ENCODE measurements at places on chromosomes 12 and 14.

DNA sequence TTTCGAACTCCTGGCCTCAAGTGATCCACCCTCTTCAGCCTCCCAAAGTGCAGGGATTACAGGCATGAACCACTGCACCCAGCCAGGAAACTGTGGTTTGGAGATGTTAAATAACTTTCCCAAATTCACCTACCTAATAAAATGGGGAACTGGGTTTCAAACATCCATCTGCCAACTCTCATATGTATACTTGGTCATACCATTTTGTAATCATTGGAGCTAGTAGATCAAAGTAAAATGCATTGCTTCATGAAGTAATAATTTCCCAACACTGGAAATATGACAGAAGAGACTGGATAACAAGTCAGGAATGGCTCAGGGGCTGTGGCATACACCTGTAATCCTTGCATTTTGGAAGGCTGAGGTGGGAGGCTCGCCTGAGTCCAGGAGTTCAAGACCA is 5.3 kb upstream of the HECTD1 start:
- DNase-seq, result no peak

DNA sequence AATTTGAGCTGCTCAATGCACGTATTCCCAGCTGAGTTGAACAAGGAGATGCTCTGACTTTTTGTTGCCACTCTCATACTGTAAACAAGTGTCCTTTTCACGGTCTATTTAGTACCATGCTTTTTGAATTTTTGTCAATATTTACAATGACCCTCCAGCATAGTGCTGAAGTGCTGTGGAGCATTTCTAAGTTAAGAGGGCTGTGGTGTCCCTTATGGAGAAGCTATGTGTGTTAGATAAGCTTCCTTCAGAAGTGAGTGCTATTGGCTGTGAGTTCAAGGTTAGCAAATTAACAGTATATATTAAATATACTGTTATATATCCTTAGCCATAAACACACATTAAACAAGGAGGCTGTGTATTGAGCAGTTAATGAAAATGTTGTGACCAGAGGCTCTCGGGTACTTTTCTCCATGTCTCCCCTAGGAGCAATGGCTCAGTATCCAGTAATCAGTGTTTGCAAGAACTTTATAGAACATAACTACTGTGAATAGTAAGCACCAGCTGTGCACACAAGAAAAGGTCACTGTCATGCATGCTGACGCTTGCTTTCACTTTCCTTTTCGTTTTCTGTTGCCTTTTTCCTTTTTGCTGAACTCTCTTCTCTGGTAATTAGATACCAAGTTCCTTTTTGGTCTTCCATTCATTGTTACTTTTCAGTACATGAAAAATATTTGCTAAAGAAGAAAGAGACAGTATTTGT is 187.2 kb upstream of the NEDD1 start:
- no peak for DNase-seq

DNA sequence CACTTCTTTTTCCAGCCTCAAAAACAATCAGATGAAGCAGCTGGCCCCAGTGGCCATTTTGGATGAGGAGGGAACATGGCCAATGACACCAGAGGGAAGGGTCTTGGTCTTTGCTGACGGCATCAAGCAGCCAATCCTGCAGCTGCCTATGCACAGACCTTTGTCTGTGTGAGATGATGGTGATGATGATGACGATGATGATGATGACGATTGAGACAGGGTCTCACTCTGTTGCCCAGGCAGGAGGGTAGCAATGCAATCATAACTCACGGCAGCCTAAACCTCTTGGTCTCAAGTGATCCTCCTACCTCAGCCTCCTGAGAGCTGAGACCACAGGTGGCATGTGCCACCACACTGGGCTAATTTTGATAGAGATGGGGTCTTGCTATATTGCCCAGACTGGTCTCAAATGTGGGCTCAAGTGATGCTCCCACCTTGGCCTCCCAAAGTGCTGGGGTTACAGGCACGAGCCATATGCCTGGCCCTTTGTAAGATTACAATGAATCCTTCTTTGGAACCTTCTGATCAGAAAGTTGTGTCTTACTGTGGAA is 26.5 kb upstream of the NCOR2 start:
- DNase-seq, result no peak

- no peak for DNase-seq
Measured at GRCh38 chr12:57004651-57005050, 1.7 kb downstream of the ZBTB39 start.

DNA sequence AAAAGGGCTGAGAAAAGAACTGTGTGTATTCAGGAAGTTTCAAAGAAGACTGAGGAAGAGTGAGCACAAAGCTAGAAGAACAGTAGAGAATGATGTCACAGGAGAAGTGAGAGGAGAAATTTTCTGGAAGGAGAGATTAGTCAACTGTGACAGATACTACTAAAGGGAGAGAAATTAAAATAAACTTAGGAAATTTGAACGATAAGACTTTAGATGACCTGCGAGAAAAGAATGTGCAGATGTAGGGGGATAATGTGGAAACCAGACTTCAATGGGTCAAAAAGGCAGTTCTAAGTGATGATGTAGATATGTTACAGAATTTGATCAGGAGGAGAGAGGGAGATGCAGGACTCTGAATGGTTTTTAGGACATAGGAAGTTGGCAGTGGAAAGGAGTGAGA is 287.4 kb downstream of the SYT1 start:
- no peak for DNase-seq

DNA sequence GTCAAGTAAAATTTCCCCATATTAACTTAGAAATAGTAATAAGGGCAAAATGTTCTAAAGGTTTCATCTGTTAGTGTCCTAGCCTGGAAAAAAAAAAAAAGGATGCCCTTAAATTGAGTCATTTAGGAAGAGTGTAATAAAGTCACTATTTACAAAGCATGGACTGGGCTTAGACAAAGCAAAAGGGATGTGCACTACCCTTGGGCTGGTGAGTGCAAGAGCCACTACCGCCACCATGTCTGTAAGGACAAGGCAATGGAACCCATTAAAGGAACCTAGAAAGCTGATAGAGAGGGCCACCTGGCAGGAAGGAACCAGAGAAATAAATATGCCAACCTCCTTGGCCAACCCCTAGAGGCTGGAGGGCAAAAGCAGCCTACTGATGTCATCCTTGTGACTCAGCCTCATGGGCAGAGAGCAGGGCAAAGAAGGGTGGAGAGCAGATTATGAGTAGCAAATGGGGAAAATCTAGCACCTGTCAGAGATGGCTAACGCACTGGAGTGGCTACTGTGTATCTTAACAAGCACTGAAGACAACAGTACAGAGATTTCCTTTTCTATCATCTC is 59.5 kb upstream of the FUT8 start:
- no peak for DNase-seq

- DNase-seq, result no peak
Measured at GRCh38 chr12:49019120-49019430, 499 bp upstream of the PRKAG1 start.

GRCh38 chr12:124456652-124457152 is 110.7 kb downstream of the NCOR2 start:
- no peak for DNase-seq

DNA sequence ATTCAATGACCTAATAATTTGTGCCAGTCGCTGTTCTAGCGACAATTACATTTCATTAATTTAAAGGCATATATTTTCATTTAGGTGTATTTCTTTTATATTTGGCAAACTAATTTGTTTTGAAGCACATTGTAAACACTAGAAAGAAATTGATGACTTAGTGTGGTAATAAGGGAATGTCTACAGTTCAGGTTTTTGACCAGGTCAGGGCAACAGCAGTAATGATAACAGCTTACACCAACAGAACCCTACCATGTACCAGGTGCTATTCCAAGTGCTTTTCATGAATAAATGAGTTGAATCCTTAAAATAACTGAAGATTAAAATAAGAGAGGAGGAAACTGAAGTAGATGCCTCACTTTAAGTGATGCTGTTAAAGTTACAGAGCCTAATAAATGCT is 85.4 kb upstream of the SLC38A2 start:
- DNase-seq, result no peak

DNA sequence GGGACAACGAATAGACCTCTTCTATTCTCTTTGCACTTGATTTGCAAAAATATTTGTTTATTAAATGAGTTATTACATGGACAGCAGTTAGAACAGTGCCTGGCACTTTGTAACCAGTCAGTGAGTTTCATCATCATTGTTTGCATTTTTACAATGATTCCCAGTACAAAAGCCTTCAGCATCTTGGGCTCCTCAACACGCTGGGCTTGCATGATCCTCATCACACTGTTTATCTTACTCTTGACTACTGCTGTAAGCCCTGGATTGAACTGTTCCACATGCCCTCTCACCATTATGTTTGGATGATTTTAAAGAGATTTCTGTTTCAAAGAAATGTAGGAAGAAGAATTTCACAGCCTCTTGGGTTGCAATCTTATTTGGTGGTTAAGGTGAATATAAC is 204.3 kb downstream of the PELI2 start:
- peak; percentile 97 for DNase-seq

GRCh38 chr12:100987552-100988521 is 193.3 kb downstream of the ANO4 start:
- no peak for DNase-seq

- DNase-seq, result no peak
Measured at GRCh38 chr12:69514845-69515244, 44.7 kb downstream of the FRS2 start.

DNA sequence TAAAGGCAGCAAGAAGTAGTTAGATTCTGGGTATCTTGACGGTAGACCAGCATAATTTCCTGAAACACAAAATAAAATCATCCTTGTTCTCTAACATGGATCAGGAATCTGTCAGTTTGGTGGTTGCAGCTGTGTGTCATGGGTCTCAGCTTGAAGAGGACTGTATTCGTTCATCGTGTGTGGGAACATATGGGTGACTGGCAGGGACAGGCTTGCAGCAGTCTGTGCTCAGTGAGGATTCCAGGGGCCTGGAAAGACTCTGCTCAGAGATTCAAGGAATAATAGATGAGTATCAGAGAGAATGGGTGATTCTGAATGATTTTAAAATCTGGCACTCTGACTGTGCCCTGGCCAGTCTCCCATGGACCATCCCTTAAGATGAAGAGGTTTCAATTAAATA is 421.6 kb downstream of the APAF1 start:
- DNase-seq, result no peak

- DNase-seq, result no peak
Measured at GRCh38 chr14:104634886-104635570, 30.5 kb upstream of the TMEM179 start.

DNA sequence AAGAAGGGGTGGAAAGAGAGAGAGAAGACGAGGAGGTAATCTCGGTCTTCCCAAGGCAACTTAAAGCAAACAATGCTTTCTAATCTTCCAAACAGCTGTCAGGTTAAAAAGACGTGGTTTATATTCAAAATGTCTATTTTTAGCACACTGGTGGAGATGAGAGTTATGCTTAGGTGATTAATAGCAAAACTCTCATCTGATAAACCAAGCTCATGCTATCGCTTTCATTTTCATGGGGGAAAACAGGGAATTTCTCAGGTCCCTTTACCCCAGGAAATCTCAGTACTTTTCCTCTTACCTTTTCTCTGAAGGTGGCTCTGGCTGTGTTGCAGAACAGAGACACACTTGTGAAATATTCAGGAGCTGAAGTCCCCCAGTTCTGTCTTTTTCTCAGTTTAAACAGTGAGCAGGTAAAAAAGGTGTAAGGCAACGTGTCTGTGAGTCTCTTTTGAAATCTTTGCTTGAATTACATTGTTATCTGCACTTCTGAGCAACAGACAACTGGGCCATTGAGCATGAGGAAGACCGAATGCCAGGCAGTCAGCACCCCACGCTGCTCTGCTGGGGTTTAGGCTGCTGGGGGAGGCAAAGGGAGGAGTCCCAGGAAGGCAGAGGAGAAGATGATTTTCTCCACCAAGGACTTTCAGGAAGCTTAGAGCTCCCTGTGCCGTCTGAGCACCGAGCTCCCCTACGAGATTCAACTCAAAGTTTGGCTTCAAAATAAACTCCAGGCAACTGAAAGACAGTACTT is 759.3 kb downstream of the BCL11B start:
- DNase-seq, result no peak

DNA sequence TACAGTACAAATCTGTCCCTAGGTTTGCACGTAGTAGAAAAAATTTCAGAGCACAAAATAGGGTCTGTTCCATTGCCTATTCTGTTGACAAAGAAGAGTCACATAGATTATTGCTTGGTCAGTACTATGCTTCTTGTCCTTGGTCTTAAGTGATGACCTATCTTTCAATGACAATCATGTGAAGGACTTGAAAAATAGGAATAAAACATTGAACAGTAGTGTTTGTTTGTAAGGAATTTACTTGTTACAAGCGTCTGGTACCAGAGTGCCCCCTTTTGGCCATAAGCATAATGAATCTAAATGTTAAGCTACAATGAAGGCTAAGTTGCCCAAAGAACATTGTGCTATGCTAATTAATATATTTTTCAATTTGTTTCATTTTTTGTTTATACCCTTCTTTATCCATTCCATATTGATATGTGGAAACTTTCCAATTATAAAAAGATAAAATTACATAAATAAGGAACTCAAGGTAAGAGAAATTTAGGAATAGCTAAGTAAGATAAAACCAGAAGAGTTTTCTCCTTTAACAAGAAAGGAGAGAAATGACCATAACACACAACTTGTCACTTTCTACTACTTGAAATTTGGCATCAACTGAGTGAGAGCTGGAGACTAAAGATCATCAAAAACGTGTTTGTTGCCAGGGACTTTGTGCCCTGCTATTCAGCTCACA is 204.7 kb downstream of the EPS8 start:
- DNase-seq, result peak; percentile 19

GRCh38 chr12:127750076-127750840 is 516.7 kb upstream of the TMEM132C start:
- no peak for DNase-seq

GRCh38 chr14:99333841-99334635 is 62.0 kb upstream of the BCL11B start:
- no peak for DNase-seq

DNA sequence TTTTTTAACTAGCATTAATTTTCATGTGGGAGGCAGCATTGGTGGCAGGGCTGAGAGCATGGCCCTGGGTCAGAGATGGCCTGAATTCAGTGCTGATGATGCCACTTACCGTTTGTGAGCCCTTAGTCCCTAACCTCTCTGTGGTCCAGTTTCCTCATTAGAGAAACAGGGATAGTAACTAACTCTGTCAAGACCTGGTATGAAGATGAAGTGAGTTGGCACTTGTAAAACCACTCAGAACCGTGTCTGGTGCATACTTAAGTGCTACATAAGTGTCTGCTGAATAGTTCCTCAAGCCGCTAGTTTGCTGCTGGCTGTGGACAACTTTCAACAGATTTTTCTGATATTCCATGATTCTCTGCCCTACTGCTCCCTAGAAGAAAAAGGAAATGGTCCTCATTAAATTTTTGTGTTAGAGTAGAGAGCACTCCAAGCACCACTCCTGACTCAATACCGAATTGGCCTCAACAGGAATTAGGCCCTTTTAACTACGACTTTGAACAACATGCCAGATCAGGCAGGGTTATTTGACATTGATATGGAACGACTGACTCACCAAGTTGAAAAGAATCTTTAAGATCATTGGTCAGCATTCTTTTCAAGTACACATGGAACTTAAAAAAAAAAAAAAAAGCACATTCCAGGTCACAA is 250.2 kb downstream of the ANO2 start:
- no peak for DNase-seq

- peak; percentile 54 for DNase-seq
Measured at GRCh38 chr12:3041558-3042164, 35.5 kb upstream of the TSPAN9 start.

- no peak for DNase-seq
Measured at GRCh38 chr12:21690704-21691368, 33.2 kb upstream of the LDHB start.

GRCh38 chr14:21097636-21098075 is 799 bp downstream of the ZNF219 start:
- DNase-seq, result peak; percentile 22

All from NCI-H526 treated with DMSO at 0.1 percent for 48 hours (cell line).